Activated T-helper 9 cell treated with anti-CD3 and anti-CD28 coated beads, Interleukin-2, amount 50 U/mL, for 16 hours (primary cell): ENCODE measurements at places on chromosomes 12 and 14.

DNA sequence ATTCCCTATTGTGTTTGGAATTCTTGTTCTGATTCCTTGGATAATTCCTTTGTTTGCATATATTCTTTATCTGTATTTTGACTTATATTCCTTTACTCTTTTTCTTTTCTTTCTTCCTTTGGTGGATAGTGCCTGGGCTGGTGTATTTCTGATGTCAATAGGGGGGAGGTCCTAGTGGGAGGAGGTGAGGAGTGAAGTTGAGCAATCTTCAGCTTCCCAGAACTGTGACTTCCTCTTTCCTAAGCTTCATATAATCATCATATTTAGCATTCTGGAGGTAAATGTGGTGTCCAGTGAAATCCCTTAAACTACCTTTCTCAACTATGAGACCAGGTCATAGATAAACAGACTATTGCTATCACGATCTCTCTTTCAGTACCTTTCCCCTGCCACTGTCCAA is 29.6 kb upstream of the TBPL2 start:
- DNase-seq = no peak

GRCh38 chr12:100329800-100330199 is 27.1 kb upstream of the SLC17A8 start:
- DNase-seq = no peak

GRCh38 chr12:89433634-89434033 is 81.3 kb upstream of the DUSP6 start:
- DNase-seq = no peak

- no peak for DNase-seq
Observed at GRCh38 chr12:105705765-105706164, 375.3 kb downstream of the C12orf75 start.

DNA sequence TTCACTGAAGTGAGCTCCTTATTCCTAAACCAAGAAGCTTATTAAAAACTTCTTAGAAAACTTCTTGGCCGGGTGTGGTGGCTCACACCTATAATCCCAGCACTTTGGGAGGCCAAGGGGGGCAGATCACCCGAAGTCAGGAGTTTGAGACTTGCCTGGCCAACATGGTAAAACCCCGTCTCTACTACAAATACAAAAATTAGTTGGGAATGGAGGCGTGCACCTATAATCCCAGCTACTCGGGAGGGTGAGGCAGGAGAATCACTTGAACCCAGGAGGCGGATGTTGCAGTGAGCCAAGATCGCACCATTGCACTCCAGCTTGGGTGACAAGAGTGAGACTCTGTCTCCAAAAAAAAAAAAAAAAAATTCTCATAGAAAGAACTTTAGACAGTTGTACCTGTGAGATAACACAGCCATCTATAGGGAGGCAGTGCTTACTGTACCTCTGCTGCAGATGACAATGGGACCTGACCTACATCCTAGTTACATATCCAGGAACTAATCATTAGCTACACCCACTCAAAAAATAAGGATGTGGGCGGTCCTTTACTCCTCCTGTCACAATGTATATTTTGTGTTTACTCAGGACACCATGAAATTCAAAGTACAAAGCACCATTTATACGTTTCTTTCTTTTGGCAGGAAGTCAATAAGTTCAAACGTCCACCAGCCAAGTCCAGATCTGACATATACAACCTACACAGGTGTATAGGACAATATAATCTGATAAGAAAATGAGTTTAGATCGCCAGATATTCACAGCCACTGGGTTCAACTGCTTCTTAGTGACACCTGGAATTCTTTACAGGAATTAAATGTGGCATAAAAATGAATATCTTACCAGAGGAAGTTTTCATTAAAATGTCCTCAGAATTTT is 14.9 kb downstream of the STXBP6 start:
- DNase-seq = no peak

DNA sequence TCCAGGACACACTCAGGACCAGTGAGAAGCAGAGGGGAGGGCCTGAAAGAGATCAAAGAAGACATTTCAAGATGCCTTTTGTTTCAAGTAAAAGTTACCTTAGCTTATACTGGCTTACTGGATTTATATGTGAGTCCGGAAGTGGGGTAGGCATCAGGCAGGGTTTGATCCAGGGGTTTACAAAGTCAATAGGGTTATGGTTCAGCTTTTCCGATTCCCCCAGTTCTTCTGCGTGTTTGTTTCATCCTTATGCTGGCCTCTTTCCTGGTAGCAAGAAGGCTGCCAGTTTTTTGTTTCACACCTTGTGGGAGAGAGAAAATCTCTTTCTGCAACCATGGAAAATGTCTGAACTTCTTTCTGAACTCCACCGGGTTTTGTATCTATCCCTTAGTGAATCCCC is 126.3 kb downstream of the ESRRB start:
- DNase-seq = no peak

- no peak for DNase-seq
Observed at GRCh38 chr12:101813117-101813516, 17.6 kb downstream of the GNPTAB start.

DNA sequence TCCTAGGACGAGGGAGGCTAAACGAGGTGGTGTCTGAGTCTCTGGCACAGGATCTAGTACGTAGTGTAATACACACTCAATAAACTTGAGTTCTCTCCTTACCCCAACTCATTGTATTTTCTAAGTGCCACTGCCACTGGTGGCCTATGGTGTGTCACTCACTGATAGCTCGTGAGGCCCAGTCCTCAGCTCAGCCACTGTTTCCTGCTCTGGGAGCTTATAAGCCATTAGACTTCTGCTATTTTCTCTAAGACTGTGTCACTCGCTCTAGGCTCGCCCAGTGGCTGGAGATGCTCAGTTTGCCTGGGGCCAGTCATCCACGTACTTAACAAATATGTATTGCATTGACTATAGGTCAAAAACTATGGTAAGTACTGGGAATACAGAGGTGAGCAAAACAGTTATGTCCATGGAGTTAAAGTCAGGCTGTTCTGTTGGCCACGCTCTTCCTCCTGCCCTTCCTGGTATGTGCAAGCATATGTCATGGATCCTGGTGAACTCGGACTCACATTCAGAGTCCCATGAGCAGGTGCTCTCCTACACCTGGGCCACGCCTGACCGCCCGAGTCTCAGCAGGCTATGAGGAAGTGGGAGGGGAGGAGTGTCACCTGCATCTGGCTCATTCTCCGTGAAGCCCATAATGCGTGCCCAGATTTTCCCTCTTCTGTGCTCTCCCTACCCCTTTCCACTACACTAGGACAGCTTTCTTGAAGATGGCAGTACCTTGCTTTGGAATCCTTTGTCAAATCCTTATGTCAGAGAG is 41.6 kb downstream of the DEGS2 start:
- DNase-seq = no peak

DNA sequence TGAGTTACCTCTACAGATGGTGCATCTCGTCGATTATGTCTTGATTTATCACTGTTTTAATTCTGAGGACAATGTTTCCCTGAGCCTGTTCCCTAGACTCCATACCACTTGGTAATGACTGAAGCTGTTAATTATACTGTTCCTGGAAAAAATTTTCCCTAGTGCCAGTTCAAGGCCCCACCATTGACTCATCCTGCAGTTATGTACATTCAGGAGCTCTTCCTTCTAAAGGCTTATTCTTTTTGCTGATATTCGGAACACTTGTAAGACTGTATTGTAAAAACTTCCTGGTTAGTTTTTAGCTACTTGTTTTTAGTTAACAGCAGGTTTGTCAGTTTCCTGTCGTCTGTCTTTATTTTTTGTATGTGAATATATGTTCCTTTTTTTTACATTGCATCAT is 30.4 kb upstream of the PPP2R5E start:
- no peak for DNase-seq

DNA sequence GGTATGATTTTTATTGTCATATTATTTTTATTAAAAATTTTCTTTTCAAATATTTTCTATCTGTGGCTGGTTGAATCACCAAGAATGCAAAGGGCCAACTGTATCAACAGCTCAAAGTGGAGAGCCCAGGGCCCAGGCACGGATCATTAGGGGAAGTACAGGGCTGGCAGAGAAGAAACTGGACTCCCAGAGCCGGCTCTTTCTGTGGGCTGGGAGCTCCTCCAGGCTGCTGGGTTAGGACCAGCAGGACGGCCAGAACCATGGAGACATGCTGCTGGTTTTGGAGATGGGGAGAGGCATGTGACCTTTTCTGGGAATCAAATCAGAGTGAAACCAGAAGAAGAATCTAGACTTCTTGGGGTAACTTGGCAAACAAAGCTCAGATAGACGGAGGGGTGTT is 220.5 kb downstream of the CACNA1C start:
- DNase-seq = no peak

DNA sequence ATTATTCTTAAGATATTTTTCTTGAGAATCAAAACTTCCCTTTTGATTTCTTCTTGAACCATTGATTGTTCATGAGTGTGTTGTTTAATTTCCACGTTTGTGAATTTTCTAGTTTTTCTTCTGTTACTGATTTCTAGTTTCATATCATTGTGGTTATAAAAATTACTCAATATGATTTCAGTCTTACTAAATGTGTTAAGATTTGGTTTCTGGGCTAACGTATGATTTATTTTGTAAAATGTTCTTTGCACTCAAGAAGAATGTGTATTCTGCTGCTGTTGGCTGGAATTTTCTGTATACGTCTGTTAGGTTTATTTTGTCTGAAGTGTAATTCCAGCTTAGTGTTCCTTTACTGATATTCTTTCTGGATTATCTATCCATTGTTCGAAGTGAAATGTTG is 24.7 kb downstream of the TRMT5 start:
- no peak for DNase-seq

DNA sequence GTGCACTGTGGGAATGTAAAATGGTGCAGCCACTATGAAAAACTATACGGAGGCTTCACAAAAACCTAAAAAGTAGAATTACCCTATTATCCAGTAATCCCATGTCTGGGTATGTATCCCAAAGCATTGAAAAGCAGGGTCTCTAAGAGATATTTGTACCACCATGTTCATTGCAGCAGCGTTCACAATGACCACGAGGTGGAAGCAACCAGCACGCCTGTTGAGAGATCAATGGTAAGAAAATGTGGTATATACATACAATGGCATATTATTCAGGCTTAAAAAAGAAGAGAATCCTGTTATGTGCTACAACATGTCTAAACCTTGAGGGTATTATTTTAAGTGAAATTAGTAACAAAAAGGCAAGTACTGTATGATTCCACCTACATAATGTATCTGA is 910 bp upstream of the NOPCHAP1 start:
- DNase-seq = no peak

GRCh38 chr14:68157971-68158371 is 338.4 kb downstream of the RAD51B start:
- DNase-seq = no peak

- no peak for DNase-seq
Observed at GRCh38 chr14:37594238-37594970, 645 bp downstream of the FOXA1 start.

DNA sequence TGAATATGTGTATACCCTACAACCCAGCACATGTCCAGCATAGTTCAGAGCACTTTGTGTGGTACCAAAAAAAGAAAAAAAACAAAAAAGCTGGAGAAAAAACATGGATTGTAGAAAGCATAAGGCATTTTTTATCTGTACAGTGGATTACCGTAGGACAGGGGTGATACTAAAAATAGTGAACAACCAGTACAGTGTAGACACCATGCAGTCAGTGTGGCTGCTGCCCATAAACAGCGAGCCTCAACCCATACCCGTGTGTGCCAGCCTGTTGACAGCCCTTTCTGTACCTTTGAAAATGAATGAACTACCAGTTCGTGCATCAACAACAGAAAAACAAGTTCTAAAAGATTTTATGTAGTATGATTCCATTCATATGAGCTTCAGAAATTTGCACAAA is 25.1 kb downstream of the RASSF8 start:
- DNase-seq = no peak

DNA sequence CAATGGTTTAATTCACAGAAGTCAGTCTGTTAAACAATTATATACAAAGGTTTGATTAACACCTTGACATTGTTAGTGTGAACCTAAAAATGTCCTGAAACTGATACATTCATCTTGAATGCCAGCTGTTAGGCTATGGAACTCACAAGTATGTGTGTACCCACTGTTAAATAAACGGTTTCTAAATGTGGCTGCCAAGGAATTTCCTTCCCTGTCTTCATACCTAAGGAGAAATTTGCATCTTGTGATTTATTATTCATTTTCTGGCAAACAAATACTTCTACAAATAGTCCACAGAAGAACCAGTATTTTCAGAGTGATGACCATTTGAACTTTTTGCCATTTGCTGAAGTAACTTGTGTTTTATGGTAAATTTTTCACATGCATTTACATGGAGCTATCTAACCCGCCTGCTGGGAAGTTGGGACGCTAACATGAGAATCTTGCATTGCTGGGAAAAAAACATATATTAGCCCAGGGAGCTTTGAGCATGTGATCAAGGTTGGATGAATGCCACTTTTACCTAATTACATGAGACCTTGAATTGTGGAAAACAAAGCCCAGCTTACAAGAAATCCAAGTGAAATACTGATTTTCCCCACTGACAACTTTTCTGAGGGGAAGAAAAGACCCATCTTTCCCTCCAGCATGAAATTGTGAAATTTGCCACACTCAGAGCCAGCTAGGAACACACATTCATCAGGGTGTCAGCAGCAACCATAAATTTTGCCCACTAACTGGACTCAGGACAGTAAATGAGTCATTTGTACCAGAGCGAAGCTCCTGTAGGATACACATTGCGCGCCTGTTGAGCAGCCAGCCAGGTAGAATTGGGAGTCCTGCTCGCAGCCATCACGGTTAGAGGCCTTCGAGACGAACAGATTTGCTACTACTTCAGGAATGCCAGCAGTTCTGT is 118.0 kb downstream of the KICS2 start:
- DNase-seq = no peak

DNA sequence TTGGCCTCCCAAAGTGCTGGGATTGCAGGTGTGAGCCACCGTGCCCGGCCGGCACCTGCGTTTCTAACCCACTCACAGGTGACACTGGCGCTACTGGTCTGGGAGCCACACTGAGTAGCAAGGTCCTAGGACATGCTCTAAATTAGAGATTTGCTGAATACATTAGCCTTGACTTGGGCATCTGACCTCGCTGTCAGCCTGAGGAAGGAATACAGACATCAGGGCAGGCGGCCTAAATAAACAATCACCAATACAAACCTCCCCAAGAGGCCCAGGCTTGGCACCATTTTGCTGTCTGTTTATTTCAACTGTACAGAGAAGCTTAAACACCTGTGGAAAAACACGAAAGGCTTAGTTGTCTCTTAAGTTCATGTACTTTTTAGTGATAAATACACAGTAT is 27.5 kb downstream of the P2RX4 start:
- DNase-seq = no peak

GRCh38 chr14:55153951-55154350 is 24.9 kb downstream of the LGALS3 start:
- DNase-seq = no peak

DNA sequence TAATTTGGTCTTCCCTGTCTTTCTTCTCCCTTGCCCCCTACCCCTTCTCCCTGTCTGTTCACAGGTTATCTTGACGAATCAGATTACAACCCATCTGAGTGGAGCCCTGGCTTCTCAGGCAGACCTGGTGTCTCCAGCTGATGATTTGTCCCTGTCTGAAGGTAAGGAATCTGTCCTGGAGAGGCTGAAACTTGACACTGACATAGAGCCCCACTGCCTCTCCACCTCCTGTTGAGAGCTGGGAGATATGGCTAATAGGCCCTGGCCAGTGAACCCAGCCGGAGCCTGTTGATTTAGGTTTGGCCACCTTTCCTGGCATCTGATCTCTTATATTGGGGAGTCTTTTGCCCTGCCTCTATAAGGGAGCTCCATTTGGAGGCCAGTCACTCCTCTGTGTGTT is 472.2 kb downstream of the RAD51B start:
- no peak for DNase-seq

- DNase-seq = no peak
Observed at GRCh38 chr14:96616161-96616721, 114.1 kb downstream of the PAPOLA start.

GRCh38 chr12:2739069-2739468 is 55.7 kb upstream of the FKBP4 start:
- DNase-seq = no peak
